Smooth muscle cell of the pulmonary artery (primary cell): ENCODE measurements at places on chromosomes 7 and 10. TPM values are rescaled to one million over a fixed set of nuclear protein-coding genes. Genes with fewer than 3 reads are reported as not detected.

MMRN2 gene
- 6.2 and 6.3 TPM in 2 replicates for total RNA-seq

ZNF488 gene
- 0.13 TPM in 1 of 2 replicates, not detected in the other for total RNA-seq

EN2 gene
- not detected in 2 replicates for total RNA-seq

GFRA1 gene
- 0.39 and 0.43 TPM in 2 replicates for total RNA-seq

NOLC1 gene
- total RNA-seq = 20.2 and 28.0 TPM in 2 replicates

SUN3 gene
- not detected in 2 replicates for total RNA-seq

IKZF1 gene
- total RNA-seq = not detected in 2 replicates

SPDYE9 gene
- not detected in 2 replicates for total RNA-seq

ADAM22 gene
- 0.43 and 0.52 TPM in 2 replicates for total RNA-seq

TMEM270 gene
- not detected in 2 replicates for total RNA-seq

NEUROD6 gene
- total RNA-seq = not detected in 2 replicates

DNAJB9 gene
- 48.3 and 56.6 TPM in 2 replicates for total RNA-seq

TUBB8 gene
- not detected in 2 replicates for total RNA-seq

KNDC1 gene
- 0.65 and 0.86 TPM in 2 replicates for total RNA-seq

KEL gene
- total RNA-seq = 0.13 TPM in 1 of 2 replicates, not detected in the other

CHRM2 gene
- 3.0 and 8.7 TPM in 2 replicates for total RNA-seq

MET gene
- total RNA-seq = 55.3 and 131 TPM in 2 replicates

SRGN gene
- total RNA-seq = 498 and 560 TPM in 2 replicates

MMP21 gene
- 0.13 TPM in 1 of 2 replicates, not detected in the other for total RNA-seq

TCTN3 gene
- total RNA-seq = 65.6 and 66.6 TPM in 2 replicates

SMIM30 gene
- 41.1 and 54.7 TPM in 2 replicates for total RNA-seq

MYOZ1 gene
- total RNA-seq = 0.20 and 0.33 TPM in 2 replicates

KAZALD1 gene
- 26.8 and 29.1 TPM in 2 replicates for total RNA-seq

PPP1R3A gene
- not detected in 2 replicates for total RNA-seq

OPN4 gene
- total RNA-seq = not detected in 2 replicates

TRIM73 gene
- total RNA-seq = 1.3 and 1.6 TPM in 2 replicates
